CD8-positive, alpha-beta T cell (primary cell): ENCODE measurements at places on chromosomes 1 and 21. TPM values are rescaled to one million over a fixed set of nuclear protein-coding genes. Genes with fewer than 3 reads are reported as not detected.

S100A3 gene
- total RNA-seq: not detected

PI4KB gene
- 63.2 TPM for total RNA-seq

TNFRSF4 gene
- total RNA-seq: 2.4 TPM

GPA33 gene
- total RNA-seq: 1.7 TPM

FMO4 gene
- 1.0 TPM for total RNA-seq

SLC1A7 gene
- not detected for total RNA-seq

TTC22 gene
- total RNA-seq: 3.1 TPM

RIMS3 gene
- 0.64 TPM for total RNA-seq

SYPL2 gene
- total RNA-seq: not detected

DIRAS3 gene
- total RNA-seq: not detected

MROH7 gene
- total RNA-seq: not detected

CYP4A11 gene
- total RNA-seq: not detected

IFI44 gene
- total RNA-seq: 24.2 TPM

DCST1 gene
- total RNA-seq: 0.30 TPM

NBPF6 gene
- not detected for total RNA-seq

C1orf216 gene
- 2.6 TPM for total RNA-seq

CLCA1 gene
- total RNA-seq: not detected

FCGR3A gene
- total RNA-seq: 1.00 TPM

PCP4 gene
- total RNA-seq: not detected

MNDA gene
- not detected for total RNA-seq

PCBP3 gene
- 2.4 TPM for total RNA-seq

KAZN gene
- total RNA-seq: not detected

PGBD5 gene
- not detected for total RNA-seq

ACTA1 gene
- total RNA-seq: not detected

UBQLN4 gene
- 9.8 TPM for total RNA-seq

GBP1 gene
- 25.9 TPM for total RNA-seq

CA6 gene
- total RNA-seq: 2.4 TPM
